ENCODE measurements at places on chromosomes 6 and 20.
A peak's percentile ranks its signal among the peaks of the same experiment; 100 is the strongest.

- no peak for DNase-seq
Observed at GRCh38 chr6:70872469-70872868, 84.4 kb downstream of the B3GAT2 start.

DNA sequence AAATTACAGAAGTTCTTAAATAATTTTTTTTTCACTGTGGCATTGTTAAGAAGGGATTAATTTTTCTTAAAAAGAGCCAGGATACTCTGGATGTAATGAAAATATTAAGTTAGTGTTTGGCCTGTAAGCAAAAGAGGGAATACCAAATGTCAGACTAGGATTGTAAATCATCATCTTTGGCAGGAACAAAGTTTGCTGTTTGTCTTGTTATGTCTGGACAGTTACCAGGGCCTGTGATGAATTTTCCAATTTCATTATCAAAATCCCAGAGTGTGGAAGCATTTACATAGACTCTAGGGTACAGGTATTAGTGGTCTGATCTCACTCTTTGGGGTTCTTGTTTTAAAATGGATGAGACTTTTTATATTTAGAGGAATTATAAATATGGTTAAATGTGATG is 26.1 kb downstream of the CEP57L1 start:
- no peak for DNase-seq

- no peak for DNase-seq
Observed at GRCh38 chr6:72783666-72784065, 161.8 kb downstream of the KCNQ5 start.

DNA sequence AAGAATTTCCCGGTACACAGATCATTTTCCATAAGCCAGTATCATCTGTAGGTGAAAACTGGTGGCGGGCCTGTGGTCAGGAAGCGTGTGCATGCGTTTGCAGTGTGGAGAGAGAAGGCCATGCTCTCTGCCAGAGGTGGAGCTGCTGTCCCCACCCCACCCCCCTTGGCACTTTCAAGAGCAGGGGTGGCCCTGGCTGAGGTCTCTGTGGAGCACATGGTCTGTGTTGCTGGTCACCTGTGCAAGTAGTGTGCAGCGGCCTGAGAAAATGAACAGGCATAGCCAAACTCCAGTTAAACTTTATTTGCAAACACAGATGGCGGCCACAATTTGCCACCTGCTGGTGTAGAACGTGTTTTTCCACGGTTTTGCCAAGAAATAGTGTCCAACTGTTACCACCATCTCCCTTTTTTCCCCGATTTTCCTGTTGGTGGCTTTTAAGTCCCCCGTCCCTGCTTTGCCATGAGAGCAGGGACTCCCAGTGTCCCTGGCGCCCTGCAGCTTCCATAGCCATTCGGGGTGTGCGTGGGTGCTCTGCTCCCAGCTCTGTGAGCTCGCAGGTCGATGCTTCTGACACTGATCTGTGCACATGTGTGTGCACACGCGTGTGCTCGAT is 2.5 kb downstream of the ADRM1 start:
- DNase-seq: no peak

- DNase-seq: no peak
Observed at GRCh38 chr6:80667006-80667405, 560.5 kb downstream of the BCKDHB start.

DNA sequence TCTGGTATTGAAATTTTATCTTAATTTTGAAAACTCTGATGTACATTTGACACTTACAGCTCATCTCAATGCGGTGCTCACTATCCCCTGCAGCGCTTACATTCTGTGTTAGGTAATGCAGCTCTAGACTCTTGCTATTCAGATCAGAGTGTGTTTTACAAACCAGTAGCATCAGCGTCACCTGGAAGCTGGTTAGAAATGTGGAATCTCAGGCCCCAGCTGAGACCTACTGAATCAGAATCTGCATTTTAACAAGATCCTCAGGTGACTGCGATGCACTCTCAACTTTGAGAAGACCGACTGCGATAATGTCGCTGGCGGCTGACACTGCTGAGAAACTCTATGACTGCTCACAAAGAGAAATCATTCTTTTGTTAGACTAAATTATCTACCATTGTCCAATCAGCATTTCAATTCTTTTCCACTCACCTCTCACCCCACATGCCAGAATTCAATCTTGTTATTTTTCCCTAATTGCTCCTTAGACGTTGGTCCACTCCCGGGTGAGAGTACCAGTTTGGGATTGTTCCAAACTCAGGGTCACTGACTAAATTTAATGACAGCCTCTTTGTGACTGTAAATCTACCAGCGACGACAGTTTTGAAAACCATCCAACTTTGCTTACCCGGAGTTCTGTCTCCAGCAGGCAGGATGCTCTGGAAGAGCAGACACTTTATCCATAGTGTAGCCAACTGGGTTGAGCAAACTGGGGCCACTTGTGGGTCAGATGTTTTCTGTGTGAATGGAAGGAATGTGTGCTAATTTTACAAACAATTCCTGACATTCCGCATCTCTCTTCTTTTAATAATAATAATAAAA is 140.1 kb upstream of the BTBD3 start:
- DNase-seq: no peak

DNA sequence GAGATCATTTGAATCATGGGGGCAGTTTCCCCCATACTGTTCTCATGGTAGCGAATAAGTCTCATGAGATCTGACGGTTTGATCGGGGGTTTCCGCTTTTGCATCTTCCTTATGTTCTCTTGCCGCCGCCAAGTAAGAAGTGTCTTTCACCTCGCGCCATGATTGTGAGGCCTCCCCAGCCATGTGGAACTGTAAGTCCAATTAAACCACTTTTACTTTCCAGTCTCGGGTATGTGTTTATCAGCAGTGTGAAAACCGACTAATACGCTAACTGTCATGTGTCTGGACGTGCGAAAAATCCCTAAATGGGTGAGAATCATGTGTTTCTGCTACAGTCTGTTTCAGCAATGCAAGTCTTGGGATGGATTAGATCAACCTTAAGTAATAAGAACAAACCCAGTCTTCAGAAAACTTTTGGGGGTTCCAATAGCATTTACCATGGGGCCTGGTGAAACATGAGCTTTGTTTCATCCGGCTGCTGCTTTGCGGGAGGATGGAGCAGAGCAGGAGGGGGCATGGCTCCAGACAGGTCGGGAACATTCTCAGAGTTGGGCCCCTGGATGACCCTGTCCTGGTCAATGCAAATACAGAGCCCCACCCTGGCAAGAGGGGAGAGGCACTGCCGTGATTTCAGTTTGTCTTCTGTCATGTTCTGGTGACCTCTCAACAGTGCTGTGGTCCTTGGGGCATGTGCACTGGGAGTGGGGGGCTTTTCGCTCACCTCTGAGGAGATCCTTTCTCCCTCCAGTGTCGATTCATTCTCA is 41.5 kb downstream of the CTCFL start:
- no peak for DNase-seq

- no peak for DNase-seq
Observed at GRCh38 chr6:38750968-38751615, 36.0 kb downstream of the DNAH8 start.

DNA sequence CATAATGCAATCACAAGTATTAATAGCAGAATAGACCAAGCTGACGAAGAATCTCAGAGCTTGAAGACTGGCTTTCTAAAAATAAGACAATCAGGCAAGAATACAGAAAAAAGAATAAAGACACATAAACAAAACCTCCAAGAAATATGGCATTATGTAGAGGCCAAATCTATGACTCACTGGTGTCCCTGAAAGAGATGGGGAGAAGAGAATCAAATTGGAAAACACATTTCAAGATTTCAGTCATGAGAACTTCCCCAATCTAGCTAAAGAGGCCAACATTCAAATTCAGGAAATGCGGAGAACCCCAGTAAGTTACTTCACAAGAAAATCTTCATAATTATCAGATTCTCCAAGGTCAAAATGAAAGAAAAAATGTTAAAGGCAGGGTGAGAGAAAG is 69.0 kb upstream of the PDE7B start:
- DNase-seq: no peak

DNA sequence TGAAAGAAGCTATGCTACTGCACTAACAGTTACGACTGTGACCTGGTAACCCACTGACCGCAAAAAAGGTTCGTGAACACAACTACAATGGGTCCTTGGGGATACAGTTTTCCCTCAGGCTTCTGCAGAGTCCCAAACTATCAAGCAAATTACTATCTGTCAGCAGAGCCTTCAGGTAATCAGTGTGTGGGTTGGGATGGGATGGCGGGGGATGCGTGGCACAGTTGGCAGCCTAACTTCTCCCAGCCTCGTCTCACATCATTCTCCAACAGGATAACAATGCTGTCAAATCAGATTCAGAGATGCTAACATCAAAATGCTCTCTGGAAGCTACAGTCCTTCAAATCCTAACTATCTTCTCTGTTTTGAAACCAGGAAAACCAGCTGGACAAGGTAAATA is 102.3 kb downstream of the EPM2A start:
- DNase-seq: no peak

DNA sequence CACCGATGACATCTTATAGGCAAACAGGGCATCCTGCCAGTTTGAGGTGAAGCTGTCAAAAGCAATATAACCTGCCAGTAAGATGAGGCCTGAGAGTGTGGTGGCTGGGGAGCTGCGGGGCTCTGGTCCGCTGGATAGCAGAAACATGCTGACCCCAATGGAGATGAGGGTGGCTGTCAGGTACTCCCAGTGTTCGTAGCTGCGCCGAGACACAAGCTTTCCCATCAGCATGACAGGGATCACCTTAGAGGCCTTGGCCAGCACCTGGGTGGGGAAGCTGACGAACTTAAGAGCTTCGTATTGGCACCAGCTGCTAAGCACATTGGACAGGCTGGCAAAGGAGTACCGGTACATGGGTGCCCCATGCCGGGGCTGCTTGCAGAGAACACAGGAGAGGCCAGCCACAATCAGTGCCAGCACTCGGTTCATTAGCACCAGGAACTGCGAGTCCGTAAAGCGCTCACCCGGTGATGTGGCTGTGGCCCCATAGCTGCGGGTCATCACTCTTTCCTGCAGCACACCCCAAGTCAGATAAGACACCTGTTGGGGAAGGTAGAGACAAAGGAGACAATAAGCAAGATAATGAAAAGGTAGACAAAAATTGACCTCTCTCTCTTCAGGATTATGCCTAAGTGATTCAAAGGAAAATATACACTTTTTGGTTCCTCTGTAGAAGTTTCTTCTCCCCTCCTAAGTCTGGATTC is 2.1 kb downstream of the SLC35B2 start:
- DNase-seq: no peak

DNA sequence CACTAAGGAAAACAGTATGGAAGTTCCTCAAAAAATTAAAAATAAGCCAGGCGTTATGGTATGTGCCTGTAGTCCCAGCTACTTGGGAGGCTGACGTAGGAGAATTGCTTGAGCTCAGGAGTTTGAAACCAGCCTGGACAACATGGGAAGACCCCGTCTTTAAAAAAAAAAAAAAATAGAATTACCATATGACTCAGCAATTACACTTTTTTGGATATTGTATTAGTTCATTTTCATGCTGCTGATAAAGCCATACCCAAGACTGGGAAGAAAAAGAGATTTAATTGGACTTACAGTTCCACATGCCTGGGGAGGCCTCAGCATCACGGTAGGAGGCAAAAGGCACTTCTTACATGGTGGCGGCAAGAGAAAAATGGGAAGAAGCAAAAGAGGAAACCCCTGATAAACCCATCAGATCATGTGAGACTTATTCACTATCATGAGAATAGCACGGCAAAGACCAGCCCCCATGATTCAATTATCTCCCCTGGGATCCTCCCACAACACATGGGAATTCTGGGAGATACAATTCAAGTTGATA is 10.8 kb upstream of the SMIM29 start:
- DNase-seq: no peak

DNA sequence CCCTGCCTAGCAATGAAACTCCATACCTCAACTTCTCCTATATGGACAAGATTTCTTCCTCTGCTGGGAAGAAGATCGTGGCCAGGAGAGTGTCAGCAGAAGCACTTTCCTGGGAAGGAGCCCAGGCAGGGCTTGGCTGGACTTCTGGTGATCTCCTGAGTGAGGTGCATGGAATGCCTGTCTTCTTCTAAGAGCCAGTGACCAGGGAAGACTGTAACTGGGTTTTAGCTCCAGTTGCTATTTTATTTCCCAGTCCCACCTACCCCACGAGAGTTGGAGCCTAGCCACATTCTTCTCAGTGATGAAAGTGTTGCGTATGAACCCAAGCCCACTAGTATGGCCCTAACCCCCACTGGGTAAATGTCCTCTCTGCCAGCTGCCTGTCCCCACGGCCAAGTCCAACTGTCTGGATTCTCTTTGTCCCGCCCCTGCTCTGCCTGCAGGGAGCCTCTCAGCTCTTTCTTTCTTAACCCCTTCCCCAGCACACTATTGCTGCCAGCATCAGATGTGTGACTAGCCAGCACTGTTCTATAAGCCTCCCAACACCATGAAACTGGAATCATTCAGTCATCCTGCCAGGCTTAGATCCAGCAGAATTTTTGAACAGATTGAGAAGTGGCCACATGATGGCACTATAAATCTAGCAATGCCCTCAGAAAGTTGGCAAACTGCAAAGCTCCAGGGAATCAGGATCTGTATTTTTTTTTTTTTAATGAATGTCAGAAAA is 69.8 kb upstream of the FAM184A start:
- peak; percentile 43 for DNase-seq

DNA sequence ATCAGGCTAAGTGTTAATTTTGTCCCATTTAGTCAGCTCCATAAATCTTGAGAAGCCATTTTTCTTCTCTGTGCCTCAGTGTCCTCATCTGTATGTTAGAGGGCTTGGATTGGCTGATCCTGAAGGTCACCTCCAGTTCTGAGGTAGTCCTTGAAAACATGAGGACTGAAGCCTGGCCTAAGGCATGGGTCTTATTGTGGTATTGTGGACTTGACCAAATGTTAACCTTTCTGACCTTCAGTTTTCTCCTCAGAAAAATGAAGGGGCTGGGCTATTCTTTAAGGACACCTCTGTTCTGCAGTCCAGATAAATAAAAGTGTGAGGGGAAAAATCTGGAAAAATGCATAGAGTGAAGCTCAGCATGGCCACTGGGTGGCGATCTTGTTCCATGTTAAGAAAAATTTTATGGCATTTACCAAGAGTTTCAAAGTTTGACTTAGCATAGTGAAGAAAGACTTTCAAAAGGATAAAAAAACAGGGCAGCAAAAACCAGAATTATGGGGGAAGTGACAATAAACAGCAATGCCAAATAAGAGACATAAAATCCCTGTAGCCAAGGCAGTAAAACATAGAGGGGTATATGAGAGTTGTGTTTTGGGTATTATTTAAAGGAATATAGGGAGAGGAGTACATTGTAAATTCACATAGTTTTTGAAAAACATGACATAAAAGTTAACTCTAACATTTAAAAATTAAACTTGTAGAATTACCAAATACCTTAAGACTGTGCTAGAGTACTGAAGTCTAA is 13.2 kb upstream of the TFB1M start:
- DNase-seq: no peak
